H7 (cell line): ENCODE measurements at places on chromosomes 1 and 21.
A peak's percentile ranks its signal among the peaks of the same experiment; 100 is the strongest.

DNA sequence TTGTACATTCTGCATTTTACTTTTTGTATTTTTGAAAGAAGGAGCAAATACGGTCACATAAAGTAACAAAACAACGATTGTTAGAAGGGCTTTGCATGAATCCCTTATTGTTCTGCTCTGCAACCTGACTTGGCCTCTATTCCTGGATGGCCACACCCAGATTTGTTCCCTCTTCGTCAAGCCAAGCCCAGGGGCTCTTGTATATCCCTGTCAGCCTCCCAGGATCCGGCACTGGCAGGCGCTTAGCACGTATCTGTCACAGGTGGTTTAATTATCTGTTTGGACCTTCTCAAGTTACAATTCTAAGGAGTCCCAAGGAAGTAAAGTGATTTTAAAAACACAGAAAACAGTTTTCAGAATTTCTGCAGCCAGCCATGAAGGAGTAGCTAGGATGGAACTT, 28.0 kb downstream of the CRYAA start:
- peak; percentile 38 for DNase-seq

DNA sequence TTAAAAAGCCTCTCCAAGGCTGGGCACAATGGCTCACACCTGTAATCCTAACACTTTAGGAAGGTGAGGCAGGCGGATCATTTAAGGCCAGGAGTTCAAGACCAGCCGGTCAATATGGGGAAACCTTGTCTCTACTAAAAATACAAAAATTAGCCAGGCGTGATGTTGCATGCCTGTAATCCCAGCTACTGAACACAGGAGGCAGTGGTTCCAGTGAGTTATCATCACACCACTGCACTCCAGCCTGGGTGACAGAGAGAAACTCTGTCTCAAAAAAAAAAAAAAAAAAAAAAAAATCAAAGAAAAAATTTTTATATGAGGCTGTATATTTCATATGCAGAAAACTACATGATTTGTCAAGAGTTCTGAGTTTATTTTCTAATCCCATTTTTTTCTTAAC, 1107.1 kb upstream of the TMPRSS15 start:
- DNase-seq: no peak

DNA sequence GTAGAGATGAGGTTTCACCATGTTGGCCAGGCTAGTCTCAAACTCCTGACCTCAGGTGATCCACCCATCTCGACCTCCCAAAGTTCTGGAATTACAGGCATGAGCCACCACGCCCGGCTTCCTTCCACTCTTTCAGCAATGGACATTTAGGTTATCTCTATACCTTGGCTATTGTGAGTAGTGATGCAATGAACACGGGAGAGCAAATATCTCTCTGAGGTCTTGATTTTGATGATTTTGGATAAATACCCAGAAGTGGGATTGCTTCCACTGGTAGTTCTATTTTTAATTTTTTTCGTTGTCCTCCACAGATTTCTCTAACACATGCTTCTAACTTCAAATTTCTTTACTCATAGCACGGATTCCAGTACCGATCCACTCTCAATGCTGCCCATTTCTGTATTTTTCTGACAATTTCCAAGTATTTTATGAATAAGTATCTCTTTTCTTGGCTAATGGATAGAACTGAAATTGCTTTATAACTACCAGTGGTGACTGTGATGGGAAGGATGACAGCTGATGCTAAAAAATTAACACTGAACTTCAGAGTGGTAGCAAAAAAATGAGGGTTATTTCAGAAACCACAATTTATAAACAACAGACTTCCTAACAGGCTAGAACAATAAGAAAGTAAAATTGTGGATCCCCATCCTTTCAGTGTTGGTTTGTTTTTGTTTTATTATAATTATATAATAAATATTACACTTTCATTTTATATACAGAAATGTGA, 327.5 kb upstream of the RUNX1 start:
- no peak for DNase-seq

DNA sequence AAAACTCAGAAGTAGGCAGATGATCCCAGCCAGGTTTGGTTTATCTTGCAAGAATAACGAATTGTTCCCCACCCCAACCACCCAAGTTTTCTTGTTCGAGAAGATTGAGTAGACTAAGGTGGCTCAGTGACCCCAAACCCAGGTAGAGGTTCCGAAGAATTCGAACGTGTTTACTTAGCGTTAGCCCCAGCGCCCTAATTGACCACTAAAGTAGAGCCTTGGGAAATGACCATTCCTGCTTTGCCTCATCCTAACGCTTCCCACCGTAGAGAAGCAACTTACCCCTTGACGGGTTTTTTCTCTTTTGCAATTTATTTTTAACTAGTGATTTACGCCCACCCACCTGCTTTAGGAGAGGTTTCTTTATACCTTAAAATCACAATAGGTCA, 870 bp downstream of the FBXO28 start:
- no peak for DNase-seq

GRCh38 chr1:234735916-234736315, 125.9 kb upstream of the IRF2BP2 start:
- no peak for DNase-seq
